Upper lobe of right lung (tissue), 1 donor: ENCODE measurements at places on chromosomes 2 and 18.

- no peak for DNase-seq
Measured at GRCh38 chr18:383135-383534, 115.3 kb upstream of the THOC1 start.

DNA sequence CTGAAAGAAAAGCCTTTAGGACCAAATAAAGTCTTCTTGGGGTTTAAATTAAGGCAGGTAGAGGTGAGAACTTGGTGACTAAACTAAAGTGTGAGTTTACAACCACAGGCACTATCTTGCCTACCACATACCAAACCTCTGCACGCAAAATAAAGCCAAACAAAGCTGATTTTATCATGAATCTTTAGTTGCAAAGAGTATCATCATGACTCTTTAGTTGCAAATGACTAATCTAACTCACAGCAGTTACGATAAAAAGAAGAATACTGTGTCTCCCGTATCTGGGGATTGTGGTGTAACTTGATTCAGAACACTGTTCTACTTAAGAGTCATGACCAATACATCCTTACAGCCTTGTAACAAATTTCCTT is 11.2 kb downstream of the CFAP210 start:
- no peak for DNase-seq

GRCh38 chr2:26687801-26688200 is 4.7 kb upstream of the KCNK3 start:
- no peak for DNase-seq

- DNase-seq, result no peak
Measured at GRCh38 chr2:27839022-27839618, 51.1 kb downstream of the RBKS start.

DNA sequence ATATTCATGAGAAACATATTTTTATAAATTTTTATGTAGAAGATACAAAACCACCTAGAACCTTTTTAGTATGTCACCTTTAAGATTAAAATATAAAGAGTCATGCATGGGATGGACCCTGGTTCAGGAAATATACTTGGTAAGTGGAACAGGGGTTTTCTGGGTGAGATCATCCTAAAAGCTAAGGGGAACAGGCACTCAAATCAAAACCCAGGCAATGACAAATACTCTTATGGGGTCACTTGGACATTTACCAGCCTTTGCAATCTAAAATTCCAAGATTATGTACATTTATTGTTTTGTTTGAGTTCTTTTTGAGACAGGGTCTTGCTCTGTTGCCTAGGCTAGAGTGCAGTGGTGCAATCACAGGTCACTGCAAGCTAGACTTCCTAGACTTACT is 65.8 kb downstream of the SGPP2 start:
- DNase-seq, result no peak

- DNase-seq, result no peak
Measured at GRCh38 chr18:22282311-22283115, 113.1 kb downstream of the GATA6 start.
